Inflammatory macrophage treated with lipopolysaccharide for 1 hour (primary cell): ENCODE measurements at places on chromosomes 5 and 9.

GRCh38 chr9:14383294-14383693 lies 69.4 kb upstream of the NFIB start:
- DNase-seq = no peak

GRCh38 chr9:85610074-85610860 lies 131.5 kb downstream of the AGTPBP1 start:
- DNase-seq = peak; percentile 84

DNA sequence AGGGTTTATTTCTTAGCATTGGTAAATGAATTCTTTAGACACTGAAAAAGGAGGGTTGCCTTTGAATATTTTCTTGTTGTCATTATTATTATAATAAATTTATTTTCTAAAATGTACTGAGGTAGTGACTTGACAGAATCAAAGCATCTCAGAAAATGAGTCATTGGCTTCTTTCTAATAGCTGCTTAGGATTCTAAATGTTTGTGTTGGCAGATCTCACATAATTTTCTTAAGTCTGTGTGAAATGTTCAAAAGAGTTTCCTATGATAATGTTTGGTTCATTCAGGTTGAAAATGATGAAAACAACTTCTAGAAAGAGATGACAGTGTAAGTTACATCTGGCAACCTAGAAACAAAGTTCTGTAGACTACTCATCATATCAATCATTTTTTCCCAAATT lies 69.7 kb downstream of the SH3GL2 start:
- DNase-seq = no peak

DNA sequence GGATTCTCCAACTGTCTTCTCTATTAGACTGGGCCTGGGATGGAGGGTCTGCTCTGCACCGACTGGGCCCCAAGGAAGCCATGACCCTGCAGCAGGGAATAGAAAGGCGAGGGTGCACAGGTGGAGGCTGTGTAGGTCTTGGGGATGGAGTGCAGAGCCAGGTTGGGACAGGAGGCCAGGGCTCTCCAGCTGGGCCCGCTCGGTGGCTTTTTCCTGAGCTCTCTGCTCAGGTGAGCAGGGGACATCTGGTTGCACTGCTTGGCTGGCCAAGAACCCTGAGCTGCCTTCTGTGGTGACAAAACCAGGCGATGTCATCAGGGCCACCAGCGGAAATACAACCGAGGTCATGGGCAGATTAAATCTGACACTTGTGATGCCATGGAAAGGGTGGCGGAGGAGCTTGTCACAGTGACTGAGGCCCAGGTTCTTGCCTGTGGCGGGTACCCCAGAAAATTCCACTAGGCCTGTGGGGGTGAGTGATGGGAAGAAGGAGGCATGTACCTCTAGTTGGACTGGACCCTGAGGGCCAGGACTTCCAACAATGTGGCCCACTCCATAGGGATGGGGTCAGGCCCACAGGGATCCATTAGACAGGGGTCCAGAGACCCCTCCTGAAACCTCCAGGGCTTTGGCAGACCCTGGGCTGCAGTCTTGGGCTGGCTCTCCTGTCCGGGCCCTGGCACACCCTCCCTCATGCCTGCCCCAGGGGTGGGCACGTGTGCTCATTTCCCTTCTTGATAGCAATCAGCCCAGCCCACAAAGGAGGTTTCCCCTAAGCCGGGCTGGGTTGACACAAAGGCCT lies 4.4 kb upstream of the IL3 start:
- no peak for DNase-seq

DNA sequence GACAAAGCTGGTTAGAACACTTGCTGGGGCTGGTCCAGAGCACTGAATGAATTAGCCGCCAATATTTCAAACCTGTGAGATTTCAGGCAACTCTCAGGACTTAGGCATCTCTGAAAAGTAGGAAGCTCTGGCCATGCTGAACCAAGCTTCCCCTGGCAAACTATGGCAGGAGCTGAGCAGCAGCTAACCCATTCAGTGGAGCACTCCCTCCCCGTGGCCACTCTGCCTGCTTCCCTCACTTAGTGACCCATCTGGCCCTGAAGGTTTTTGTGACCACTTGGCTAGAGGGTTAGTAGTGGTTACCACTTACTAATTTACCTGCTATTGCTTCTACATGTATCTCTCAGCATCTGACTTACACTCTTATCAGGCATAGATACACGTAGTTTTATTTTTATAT lies 25.5 kb downstream of the FOXI1 start:
- no peak for DNase-seq

GRCh38 chr9:28203036-28203435 lies 629.8 kb upstream of the C9orf72 start:
- DNase-seq = no peak

DNA sequence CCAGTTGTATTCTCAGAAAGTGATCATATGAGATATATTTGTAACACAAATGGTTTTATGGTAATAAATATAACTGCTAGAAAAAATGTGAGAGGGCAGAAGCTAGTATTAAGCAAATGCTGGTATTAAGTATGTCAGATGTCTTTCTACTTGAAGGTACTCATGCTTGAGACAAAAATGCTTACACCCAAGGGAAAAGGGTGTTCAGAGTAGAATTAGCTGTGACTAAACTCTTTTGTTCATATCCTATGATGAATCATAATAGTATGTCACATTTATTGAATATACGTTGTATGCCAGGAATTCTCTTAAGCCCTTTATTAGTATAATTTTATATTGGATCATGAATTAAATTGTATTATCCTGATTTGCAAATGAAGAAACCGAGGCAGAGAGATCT lies 2.2 kb downstream of the ADGRV1 start:
- no peak for DNase-seq

GRCh38 chr9:7169717-7170389 lies 412.1 kb downstream of the KDM4C start:
- DNase-seq = no peak

- no peak for DNase-seq
These were observed 79.5 kb upstream of the ZSWIM6 start for GRCh38 chr5:61252643-61252925.

DNA sequence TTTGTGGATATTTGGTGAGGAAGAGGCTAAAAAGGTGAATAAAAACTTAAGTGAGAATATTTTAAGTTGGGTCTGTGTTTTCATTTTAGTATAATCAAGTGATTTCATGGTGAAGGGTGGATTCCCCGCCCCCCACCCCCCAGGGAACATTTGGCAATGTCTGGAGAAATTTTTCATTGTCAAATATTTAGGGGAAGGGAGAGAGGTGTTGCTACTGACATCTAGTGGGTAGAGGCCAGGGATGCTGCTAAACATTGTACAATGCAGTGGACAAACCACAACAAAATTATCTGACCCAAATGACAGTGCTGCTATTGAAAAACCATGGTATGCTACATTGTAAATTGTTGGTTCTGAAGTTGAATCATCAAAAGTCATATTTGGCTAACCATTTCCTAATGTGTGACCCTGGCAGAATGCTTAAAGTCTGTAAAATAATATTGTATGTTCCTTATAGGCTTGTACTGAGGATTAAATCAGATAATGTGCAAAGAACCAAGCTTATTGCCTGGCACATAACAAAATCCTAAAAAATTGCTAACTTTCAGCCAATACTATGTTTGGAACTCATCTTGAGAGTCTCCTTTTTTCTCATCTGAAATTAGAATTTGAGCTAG lies 5.6 kb downstream of the C5orf24 start:
- DNase-seq = peak; percentile 42
